ENCODE measurements at places on chromosomes 12 and 14. TPM values are rescaled to one million over a fixed set of nuclear protein-coding genes. Genes with fewer than 3 reads are reported as not detected.

DNA sequence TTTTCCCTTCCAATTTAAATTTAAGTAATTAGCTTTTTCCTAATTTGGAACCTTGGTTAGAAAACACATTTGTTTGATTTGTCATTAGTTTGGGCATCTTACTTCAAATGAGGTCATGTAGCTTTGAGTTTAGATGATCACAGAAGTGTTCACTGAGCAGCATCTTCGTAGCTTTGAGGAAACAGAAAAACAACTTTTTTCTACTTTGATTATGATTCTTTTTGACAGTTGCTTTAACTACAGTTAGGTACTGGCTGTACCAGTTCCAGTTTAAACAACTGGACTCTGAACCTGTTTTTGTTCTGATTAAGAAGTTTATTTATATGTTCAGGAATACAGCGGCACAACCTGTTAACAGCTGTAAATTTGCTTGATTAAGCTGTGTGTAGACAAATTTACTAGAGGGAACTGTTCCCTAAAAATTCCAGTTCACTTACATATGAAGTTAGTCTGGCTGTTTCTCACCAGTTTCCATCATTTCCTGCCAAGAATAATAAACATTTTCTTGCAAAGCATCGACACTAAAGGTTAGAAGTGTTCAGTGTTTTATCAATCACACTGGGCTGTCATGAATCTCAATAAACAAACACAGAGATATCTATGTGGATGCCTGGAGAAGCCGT is 191.9 kb downstream of the RAD51B start:
- no peak for DNase-seq

GRCh38 chr14:58637040-58637390 is 747 bp upstream of the DACT1 start:
- peak; percentile 62 for DNase-seq

DNA sequence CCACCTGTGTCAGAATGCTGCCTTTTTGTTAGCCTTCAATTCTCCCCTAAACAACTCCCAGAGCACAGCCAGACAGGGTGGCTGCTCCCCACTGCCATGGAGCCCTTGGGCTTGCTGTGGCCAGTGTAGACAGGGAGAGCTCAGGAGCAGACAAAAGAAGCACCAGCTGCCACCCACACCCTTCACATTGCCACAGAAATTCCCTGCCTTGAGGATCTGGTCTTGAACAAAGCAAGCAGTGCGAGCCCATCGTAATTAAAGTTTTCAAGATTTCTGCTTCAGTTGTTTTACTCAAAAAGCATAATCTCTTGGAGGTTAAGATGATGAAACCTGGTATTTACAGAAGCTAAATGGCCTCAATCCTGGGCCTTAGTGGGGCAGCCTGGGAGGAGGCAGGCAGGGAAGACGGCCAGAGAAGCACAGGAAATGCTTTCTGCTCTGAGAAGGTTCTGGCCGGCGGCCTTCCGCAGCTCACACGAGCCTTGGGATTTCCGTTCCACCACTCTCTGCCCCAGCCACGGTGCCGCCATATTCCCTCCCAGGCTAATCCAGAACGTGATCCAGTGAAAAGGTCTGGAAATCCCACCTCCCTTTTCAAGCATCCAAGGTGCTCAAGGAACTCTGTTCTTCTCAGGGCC is 535.2 kb downstream of the BCL11B start:
- no peak for DNase-seq

GRCh38 chr12:30188602-30189326 is 405.0 kb upstream of the TMTC1 start:
- no peak for DNase-seq

The FZD10 gene
- not detected for total RNA-seq
